ENCODE measurements at places on chromosomes 12 and 14.

- no peak for DNase-seq
Observed at GRCh38 chr14:33996462-33996861, 45.6 kb upstream of the EGLN3 start.

DNA sequence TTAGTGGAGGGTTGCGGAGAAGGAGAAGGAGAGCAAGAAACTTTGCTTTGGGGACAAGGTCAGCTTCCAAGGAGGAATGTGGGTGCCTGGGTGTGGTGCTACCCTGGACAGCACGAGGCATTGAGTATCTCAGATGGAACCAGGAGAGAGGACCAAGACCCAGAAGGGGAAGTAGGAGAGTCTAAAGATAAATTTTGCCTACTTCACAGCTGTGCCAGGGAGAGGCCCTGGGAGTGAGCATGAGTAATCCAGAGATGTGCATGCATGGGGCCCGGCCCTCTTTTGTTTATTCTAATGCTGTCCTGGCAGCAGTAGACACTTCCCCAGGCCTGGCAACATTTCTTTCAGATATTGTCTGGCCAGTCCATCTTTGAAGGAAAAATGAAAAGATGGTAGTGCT, 49.5 kb upstream of the GNPNAT1 start:
- no peak for DNase-seq

- no peak for DNase-seq
Observed at GRCh38 chr14:80419769-80420168, 208.5 kb upstream of the DIO2 start.

GRCh38 chr12:93229494-93230325, 148.0 kb upstream of the NUDT4 start:
- no peak for DNase-seq

DNA sequence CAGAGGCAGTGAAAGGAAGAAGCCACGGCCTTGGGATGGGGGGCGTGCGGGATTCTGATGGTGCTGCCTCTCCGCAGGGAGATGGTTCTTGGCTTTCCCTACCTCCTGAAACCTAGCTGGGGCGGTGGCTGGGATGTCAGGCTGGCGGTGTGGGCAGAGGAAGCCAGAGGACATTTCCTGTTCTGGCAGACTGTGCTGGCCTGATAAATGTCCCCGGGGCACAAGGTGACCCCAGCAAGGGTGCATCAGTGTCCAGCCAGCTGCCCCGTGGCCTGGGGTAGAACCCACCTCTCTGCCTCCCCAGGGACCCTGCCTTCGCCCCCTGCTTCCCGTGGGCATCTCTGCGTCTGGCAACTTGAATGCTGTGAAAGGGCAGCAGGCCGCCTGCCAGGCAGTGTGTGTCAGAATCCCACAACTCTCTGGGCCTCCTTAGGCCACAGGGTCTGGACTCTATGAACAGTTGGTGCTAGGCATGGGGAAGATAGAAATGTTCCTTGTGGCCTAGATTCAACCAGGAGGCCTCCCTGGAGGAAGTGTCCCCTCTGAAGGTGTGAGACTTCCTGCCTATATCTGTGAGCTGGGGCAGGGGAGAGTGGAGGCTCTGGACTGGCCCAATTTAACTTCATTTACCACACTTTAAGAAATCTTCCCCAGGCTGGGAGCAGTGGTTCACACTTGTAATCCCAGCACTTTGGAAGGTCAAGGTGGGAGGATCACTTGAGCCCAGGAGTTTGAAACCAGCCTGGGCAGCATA, 4.9 kb downstream of the SH2B3 start:
- no peak for DNase-seq

- DNase-seq, result no peak
Observed at GRCh38 chr14:93044121-93044520, 71.6 kb downstream of the ITPK1 start.

GRCh38 chr12:43884683-43885410, 49.0 kb downstream of the TMEM117 start:
- DNase-seq, result no peak

DNA sequence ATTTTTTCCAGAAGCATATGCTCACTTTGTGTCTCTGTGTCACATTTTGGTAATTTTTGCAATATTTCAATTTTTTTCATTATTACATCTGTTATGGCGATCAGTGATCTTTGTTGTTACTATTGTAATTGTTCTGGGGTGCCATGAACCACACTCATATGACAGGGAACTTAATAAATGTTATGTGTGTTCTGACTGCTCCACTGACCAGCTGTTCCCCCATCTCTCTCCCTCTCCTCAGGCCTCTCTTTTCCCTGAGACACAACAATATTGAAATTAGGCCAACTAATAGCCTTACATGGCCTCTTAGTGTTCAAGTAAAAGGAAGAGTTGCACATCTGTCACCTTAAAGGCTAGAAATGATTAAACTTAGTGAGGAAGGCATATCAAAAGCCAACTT, 46.0 kb downstream of the SCN8A start:
- no peak for DNase-seq

DNA sequence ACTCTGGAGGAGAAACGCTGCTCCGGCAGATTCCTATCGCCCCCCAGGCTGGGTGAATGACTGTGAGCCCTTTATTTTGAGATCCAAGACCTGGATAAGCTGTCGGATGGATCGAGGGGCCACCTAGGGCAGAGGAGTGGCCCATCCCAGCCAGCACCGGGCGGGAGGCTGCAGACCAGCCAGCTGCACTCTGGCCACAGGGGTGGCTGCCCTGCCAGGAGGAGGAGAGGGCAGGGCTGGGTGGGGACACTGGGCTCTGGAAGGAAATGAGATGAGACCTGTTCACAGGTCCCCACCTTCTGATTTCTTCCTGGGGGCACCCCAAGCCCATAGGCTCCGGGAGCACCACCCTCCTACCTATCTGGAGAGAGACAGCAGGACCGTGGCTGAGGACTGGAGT, 140.0 kb downstream of the PIWIL1 start:
- DNase-seq, result no peak

- no peak for DNase-seq
Observed at GRCh38 chr12:15527201-15528080, 205.1 kb downstream of the PTPRO start.

- no peak for DNase-seq
Observed at GRCh38 chr12:26359576-26359975, 164.2 kb downstream of the SSPN start.

DNA sequence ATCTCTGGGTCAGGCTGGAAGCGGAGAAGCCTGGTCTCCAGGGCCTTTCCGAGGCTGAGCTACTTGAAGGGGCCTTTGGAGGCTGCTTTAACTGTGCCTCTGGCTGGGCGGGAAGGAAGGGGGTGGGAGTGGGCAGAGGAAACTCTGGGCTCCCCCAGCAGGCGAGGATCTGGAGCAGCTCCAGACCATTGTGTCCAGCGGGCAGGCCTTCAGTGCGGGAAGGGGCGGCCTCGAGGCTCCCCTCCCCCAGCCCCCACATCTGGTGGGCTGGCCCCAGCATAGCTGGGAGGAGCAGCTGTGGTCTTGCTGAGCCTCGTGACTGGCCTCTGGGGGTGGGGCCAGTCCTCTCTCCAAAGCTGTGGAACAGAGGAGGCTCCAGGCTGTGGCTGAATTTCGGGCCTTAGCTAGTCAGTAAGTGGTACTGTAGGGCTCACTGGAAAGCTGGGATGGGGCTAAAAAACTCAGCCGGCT, 3.4 kb downstream of the TAMALIN start:
- no peak for DNase-seq

- DNase-seq, result no peak
Observed at GRCh38 chr12:72272091-72272661, at the start of gene TRHDE. Gene TRHDE, plus strand, starts transcription at chr12:72272370. Its CDS starts 274 bp downstream, at chr12:72272644.

GRCh38 chr14:91681893-91682563, 49.9 kb downstream of the CATSPERB start:
- no peak for DNase-seq

DNA sequence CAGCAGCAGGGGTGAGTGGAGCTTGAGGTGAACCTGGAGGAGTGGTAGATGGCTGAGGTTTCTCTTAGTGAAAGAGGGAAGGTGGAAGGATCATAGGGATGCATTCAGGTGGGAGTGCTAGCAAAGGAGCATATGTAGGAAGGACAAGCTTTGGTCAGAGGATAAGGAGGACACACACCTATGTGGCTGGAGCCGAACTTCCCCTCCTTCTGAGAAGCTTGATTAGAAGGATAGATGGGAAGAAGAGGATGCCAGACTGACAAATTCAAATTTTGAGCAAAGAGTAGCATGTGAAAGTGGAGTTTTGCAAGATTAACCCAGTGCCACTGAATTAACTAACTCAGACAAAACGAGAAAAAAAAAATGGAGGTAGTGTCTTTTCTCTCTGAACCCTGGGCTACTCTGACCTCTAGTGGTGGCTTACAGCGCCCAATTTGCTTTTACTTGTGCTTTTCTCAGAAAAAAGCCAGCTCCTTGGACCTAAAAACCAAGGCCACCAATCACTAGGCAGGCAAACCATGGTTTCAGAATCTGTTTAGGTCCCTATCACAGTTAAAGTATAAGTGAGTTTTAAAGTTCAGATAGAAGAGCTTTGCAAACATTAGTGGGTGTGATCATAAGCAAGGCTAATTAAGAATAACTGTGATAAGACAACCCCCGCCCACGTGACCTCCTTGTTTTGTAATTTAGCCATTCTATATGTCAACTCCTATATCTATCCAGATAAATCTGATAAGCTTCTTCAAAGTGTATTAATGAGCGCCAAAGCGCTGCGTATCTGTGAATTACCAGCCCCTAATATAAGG, 15.5 kb downstream of the EMP1 start:
- peak; percentile 46 for DNase-seq

DNA sequence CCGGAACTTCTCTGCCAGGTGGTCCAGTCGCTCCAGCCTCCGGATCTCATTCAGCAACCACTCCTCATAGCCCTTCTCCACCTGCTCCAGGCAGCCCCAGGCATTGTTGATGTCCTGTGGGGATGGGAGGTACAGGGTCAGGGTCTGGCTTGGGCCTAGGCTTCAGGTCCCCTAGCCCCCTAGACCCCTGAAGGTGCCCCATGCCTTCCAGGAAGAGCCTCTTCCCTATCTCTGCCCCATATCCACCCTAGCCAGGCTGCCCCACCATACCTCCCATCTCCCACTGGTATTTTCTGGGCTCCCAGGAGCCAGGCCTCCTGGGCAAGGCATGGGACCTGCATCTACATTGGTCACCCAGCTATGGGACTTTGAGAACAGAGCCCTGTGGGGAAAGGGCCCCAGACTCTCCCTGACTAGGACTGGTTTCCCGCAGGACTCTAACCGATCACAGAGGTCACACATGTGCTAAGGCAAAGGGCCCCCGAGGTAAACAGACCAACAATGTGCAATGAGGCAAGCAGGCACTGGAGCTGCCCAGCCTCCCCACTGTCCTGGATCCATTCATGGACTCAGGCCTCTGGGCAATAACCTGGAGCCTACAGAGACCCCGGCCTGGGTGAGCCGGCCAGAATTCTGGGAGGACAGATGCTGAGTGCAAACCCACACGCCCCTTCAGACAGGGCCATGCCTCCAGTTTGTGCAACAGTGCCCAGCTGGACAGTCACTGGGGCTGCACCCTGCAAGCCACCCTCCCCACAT, 88.8 kb downstream of the ACTN1 start:
- no peak for DNase-seq

GRCh38 chr12:75565795-75566194, 54.4 kb upstream of the KRR1 start:
- no peak for DNase-seq

GRCh38 chr14:98501836-98502235, 770.2 kb downstream of the BCL11B start:
- DNase-seq, result no peak

DNA sequence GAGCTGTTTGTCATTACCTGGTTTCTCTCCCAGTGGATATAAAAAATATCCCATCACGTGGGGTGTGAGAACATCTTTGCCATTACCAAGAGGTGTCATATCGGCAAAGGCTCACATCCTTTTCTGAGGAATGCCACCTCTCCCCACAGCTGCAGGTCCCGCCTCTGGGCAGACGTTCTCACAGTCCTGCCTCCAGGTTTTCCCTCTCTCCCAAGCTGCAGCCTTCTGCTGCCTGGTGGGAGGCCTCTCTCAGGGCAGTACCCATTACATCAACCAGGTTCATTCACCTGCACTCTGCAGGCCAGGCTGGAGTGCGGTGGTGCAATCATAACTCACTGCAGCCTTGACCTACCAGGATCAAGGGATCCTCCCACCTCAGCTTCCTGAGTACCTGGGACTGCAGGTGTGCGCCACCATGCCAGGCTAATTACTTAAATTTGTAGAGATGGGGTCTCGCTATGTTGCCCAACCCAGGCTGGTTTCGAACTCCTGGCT, 15.0 kb upstream of the TMEM119 start:
- no peak for DNase-seq

DNA sequence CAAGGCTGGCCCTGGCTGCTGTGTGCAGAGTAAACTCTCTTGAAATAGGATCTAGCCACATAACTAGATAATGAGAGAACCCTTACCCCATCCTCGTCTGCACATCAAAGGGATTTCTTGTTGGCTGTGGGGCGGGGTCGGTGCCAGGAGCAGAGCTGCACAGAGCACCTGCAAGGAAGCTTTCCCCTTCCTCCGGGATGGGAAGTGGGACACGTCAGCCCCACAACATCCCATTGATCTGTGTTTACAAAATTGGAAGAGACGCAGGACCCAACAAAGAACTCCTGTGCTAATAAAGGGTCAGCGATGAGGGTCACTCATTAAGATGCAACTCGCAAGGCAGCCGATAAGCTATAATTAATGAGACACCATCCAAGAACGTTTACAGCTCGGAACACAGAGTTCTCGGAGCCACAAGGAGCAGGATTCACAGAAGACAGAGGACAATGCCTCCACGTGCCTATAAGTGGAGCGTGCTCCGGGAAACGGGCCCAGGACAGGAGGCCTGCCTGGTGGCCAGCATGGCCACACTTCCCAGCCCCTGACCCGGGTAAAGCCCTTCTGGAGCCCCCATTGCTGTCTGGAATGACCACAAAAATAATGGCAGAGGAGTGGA, 171.5 kb downstream of the SLC15A4 start:
- no peak for DNase-seq
